Posterior vena cava (tissue), 2 donors: ENCODE measurements at places on chromosomes 7 and 10. TPM values are rescaled to one million over a fixed set of nuclear protein-coding genes. Genes with fewer than 3 reads are reported as not detected.

DNA sequence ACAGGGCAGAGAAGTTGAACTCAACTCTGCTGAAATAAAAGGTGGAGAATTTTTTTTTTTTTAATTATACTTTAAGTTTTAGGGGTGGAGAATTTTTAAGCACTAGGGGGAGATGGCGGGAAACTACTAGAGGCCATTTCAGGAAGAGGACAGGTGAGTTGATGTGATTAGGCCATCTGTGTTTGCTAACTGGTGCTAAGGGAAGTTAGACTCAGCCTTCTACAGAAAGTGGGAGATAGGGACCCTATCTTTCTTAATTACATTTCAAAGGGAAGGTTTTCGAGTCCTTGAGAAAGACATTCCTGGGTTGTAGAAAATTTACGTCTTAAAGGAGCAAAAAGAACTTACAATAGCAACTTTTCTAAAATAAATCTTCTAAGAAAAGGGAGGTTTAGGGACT is 124.8 kb downstream of the LHFPL3 start:
- no peak for DNase-seq

- no peak for DNase-seq
Observed at GRCh38 chr7:125845686-125846085, 916.1 kb upstream of the POT1 start.

GRCh38 chr7:108132551-108133265 is 2.5 kb upstream of the LAMB4 start:
- DNase-seq, result no peak

- no peak for DNase-seq
Observed at GRCh38 chr7:27174874-27175625, 930 bp upstream of the HOXA10 start.

- DNase-seq, result no peak
Observed at GRCh38 chr7:157875230-157876179, 538.7 kb downstream of the DNAJB6 start.

- DNase-seq, result no peak
Observed at GRCh38 chr7:43790006-43790405, 31.5 kb downstream of the BLVRA start.

- DNase-seq, result no peak
Observed at GRCh38 chr10:47238331-47239095, 61.5 kb upstream of the GDF10 start.

DNA sequence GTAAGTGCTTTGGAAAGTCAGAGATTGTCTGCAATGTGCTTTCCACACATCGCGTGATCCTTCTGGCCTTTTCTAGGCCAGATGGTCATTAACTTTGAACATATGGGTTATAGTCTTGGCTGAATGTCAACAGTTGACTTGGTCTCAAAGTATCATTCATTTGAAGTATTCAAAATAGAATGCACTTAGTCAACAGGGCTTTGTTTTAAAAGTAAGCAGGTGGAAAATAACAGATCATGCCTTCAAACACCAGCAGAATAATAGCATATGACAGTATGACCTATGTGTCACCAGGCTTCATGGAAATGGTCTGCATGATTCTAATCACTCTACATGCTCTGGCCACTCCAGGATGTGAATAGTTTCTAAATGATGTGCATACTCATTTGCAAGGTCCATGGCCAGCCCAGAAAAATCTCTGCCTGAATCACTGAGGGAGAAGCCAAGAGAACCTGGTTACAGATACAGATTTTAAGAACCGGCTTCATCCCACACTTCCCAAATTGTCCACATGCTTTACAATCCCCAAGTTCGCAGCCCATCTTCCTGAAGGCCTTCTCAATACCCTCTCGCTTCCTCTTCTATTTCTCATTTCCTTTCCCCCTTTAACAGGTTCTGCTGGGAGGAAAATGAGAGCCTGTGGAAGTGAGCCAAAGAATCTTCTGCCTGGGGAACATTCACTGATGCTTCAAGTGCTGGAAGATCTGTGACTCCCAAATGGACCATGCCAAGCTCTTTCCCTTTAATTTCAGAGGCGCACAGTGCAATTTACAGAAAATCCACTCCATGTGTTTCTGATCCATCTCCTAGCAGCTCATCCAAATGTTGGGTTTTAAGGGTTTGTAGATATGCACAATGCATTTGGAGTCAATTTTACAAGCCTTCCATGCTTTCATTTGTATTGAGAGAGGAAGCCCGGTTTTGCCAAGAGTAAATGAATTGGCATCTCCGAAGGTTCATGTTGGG is 122.8 kb upstream of the GDF10 start:
- no peak for DNase-seq

DNA sequence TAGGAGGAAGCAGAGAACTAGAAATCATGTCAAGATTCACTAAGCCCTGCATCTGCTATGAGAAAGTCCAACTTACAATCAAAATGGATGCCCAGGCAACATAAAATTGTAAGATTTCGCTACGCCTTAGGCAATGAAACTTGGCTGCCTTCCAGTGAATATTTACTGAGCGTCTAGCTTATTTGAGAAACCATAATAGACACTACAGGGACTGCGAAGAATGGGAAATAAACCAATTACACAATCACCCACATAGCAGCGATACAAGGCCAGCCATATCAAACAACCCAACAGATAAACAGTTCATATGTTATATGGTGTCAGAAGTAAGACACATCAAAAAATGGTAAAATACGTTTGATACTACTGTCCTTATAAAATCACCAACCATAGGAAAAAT is 545.0 kb upstream of the C7orf33 start:
- no peak for DNase-seq

DNA sequence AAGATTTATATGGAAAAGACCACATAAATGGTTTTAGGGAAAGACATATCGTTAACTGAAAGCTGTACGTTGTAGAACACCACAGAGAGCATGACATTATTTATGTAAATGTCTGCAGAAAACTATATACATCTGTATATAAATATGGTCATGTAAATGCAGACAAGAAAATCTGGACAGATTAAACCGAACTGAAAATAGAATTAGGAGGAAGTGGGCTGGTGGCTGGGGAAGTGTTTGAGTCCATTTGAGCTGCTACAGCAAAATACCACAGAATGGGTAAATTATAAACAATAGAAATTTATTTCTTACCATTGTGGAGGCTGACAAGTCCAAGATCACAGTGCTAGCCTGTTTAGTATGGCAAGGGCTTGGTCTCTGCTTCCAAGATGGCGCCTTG is 56.3 kb upstream of the USP6NL start:
- DNase-seq, result peak; percentile 9

DNA sequence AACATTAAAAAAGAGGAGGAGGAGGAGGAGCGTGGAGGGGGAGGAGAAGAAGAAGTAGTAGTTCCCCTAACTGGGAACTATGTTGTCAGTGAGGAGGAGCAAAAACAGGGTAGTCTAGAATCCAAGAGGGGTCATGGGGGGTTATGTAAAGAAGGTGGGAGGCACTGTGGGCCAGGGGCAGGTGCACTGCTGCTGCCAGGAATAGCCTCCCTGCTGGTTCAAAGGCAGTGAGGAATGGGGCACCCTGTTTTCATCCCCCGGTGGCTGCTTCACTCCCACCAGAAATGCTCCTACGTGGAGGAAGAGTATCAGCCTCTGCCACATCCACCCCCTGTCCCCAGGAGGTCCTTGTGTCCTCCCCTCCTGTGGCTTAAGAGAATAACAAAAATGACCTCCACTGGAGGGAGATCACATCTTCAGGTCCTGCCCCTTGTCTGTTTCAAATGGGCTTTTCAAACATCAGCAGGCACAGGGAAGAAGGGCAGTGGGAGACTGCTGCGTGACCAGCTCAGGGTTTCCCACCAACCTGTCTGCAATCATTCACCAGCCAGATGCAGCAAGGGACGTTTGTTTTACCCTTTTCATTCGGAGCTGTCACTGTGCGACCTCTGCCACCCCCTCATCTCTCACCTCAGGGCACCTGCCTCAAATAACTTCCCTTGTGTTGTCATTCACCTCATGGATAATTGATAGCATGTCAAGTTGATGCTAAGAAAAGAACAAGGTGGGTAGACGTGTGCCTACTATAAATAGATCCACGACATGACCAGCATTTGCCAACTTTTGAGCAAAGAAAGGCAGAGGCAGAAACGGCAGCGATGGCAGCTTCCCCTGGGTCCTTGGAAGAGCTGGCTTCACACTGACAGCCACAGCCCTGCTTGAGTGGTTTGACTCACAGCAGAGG is 92.6 kb downstream of the DGKI start:
- DNase-seq, result no peak

The OR2A42 gene
- not detected for total RNA-seq

The KIF11 gene
- total RNA-seq, result 0.67 TPM

The GPR15LG gene
- total RNA-seq, result not detected
